Sigmoid colon (tissue), 7 donors: ENCODE measurements at places on chromosomes 16 and 17. TPM values are rescaled to one million over a fixed set of nuclear protein-coding genes. Genes with fewer than 3 reads are reported as not detected.

Gene CD68
- polyA plus RNA-seq = 161 TPM

Gene LIMD2
- polyA plus RNA-seq = 3.5 TPM

Gene TMIGD1
- polyA plus RNA-seq = 97.8 TPM

Gene HS3ST4
- polyA plus RNA-seq = 0.07 TPM

Gene CNOT1
- 65.0 TPM for polyA plus RNA-seq
